ENCODE measurements at places on chromosomes 7 and 10. TPM values are rescaled to one million over a fixed set of nuclear protein-coding genes. Genes with fewer than 3 reads are reported as not detected.
A peak's percentile ranks its signal among the peaks of the same experiment; 100 is the strongest.

DNA sequence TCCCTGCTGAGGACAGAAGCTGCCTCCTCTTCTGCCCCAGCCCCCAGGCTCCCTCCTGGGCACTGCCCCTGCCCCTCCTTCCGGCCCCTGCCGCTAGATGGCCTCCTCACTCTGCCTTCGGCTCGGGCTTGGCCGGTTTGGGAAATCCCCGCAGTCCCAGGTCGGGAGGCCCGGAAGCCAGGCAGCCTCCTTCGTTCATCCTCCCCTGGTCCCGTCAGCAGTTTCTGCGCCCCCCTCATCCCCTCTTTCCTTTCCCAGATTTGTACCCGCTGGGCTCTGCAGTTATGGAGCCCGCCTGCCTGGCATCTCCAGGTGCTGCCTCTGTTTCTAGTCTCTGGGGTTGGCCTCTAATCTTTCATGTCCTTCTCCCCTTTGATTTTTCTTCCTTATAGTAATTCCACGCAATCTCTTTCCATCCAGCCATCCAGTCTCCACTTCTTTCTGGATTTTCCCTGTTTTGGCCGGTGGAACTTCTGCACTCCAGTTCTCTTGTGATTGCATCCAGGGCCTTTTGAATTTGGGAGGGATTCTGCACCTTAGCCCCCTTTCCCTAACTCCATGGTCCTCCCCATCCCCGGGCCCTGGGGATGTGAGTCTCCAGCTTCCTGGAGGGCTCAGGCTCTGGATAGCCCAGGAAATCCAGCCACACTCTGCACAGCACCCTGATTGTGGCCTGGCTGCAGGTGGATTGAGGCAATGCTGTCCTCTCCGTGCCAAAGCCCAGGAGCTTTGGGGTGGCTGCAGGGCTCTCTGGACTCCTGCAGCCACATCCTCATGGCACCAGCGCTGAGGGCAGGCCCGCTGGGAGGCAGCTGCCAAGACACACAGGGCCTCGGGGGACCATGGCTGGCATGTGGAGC is 3.3 kb upstream of the SHH start:
- peak; percentile 25 for DNase-seq

DNA sequence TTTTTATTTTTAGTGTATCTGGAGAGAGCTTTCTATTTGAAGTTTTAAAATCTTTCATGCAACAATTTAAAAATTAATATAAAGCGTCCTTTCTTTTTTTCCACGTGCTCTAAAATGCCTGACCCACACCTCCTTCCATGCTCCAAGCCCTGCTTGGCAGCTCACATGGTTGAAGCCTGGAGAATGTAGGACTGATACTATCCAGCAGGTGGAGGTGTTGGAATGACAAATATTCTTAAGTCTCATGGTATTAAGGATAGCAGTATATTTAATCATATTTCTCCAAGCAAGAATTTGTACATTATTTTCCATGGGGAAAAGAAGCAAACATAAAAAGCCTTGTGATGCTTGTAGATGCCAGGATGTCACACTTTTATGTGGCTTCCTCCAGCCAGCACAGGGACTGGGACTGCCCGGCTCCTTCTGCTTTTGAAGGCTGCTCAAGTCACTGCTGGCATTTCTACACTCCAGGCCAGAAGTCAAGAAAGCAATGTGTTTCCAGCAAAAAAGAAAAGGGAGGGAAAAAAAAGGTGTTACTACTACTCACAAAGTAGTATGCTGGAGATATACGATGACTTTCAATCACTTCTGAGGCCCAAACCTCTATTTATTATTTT is 49.7 kb downstream of the BZW2 start:
- peak; percentile 81 for DNase-seq

DNA sequence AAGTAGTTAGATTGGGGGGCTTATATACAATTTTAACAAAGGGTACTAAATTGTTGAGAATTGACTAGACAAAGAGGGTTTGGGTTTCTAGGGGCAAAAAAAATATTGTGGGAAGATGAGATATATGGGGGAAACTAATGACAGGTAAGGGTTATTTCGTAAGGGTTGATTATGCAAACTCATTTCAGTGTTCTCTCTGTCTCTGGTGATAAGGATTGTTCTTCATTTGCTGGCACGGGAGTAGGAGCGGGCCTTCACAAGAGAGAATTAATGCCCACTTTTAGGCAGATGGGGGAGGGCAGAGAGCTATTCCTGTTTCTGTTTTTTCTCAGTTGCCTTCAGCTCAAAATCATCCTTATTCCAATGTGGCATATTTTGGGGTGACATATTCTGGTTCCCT is 258.4 kb downstream of the EXOC4 start:
- DNase-seq, result no peak

DNA sequence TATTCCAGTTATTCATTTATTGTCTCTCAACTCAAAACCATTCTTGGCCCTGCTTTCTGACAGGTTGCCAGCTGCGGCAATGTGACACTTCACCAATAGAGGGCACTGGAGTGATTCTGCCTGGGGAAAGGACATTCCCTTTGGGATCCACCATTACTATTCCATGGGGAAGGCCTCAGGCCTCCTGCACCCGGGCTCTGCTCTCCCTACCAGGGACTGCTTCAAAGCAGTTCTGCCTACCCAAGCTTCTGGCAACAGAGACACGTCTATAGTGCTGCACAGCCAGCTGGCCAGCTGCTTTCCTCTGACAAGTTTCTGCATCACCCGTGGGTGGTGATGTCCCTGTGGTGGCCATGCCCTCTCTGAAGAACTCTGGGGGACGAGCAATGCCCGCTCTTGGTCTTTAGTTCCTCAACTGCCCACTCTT is 163.8 kb downstream of the ELMO1 start:
- DNase-seq, result no peak

DNA sequence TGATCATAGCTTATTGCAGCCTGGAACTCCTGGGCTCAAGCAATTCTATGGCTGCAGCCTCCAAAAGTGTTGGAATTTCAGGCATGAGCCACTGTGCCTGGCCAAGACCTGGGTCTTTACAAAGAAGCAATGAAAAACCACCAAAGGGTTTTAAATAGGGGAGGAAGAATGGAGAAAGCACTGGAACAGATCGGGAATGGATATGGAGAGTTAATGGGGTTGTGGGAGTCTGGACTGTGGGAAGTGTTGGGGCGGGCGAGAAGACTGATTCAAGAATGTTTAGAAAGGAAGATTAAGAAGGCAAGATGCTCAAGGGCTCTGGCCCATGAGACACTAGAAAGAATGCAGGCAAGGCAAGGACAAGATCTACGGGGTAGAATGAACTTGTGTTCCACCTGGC is 98.5 kb downstream of the CARD11 start:
- no peak for DNase-seq

DNA sequence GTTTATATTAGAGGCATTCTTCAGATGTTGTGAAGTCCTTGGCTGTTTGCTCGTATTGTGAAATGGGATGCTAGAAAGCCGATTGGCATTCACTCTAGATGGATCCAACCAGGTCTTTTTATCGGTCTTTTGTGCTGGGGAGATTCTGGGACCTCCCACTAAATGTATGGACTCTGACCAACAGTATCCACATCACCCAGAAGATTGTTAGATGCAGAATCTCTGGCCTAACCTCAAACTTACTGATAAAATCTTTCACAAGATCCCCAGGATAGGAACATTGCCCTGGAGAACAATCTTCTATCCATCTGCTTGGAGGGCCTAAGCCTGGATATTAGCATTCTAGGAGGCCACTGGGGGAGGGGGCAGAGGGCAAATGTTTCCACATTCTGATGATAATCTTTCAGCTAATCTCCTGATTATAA is 160.9 kb downstream of the PLXDC2 start:
- no peak for DNase-seq

DNA sequence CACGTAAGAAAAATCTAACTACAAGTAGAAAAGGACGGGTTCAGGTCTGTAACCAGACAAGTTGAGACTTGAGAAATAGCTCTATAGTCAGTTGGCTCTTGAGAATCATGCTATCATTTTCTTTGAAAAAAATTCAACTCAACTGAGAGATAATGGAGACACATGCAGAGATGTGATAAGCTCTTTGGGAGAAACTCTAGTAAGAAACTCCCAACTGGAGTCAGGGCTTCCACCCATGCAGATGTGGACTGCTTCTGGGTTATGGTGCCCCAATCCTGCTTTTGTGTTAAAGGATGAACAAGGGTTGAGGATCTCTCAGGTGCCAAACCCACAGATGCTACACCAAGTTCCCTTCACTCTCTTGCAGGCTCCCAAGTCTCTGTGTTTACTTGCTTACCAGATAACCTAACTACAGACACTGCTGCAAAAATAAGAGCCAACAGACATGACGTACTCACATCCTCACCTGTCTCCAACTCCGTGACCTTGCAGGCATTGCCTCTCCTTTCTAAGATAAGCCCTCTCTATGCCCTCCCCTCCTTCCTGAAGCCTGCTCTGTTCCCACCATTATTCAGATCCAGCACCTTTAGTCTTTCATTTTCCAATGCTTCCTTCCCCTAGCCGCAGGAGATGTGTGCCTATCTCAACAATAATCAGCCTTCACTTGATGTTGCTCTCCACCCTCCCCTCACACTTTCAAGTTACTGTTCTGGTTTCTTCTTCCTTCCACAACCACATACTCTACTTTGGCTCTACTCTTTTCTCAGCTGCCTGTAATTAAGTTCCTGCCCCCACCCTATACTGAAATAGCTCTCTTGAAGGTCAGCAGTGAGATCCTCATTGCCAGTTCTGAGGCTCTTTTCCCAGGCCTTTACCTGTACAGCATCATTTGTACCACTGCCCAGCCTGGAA is 130.0 kb downstream of the ICA1 start:
- DNase-seq, result no peak

GRCh38 chr7:12303495-12303894 is 92.4 kb downstream of the TMEM106B start:
- peak; percentile 74 for DNase-seq

GRCh38 chr7:30954914-30955313 is 8.8 kb upstream of the GHRHR start:
- DNase-seq, result no peak

DNA sequence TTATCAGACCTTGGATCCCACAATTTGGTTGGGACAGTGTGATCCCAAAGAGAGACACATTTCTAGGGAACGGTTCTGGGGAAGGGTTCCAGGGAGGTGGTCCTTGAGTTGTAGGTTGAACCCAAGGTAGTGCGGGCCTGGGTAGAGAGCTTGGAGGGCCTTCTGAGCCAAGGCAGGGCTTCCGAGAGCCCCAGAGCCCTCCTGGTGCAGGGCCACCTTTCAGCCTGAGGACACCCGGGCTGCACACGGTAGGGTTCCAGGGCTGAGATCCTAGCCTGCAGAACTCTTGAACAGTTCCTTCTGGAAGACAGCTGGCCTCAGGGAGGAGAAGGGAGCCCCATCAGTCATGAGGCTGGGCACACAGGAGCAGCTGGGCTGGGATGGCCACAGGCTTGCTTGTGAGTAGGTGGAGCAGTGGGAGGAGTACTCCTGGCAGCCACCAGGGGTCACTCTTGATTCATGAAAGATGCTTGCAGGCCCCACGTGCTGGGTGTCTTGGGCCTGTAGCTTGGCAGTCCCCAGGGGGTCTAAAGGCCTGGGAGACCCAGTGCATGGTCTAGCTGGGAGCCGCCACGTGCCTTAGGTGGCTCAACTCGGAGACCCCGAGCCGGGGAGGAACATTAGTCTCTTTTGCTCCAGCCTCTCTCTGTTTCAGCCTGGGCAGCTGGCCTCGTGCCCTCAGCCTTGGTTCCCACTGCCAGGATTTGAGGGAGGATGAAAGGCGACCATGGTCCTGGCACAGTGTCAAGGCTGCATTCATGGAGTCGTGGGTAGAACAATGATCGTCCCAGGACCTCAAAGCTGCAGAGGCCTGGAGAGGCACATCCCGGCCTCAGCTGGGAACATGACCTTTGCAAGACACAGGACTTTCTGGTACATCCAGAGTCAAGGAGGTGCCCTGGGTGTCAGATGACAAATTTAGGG is 381.6 kb downstream of the TYW1 start:
- DNase-seq, result peak; percentile 61

- no peak for DNase-seq
Measured at GRCh38 chr7:44284881-44285541, 40.4 kb downstream of the CAMK2B start.

GRCh38 chr7:114944745-114945625 is 23.1 kb downstream of the MDFIC start:
- DNase-seq, result peak; percentile 97

DNA sequence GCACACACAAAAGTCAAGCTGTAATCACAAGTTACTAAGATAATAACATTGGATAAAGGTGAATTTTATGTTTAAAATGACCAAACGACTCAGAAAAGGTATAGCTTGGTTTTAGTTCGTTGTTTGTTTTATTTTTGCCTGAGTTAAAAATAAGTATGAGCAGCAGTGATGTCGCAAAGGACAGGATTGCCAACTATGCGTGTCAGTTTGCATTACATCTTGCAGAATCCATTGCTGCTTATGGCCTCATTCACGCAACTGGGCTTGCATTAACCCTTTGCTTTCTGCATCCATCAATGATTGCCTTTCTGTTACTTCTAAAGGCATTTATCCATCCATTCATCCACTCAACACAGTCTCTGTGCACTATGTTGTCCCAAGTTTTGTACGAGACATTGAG is 389.6 kb downstream of the DPP6 start:
- no peak for DNase-seq

GRCh38 chr7:36670585-36671431 is 53.5 kb downstream of the AOAH start:
- peak; percentile 78 for DNase-seq

DNA sequence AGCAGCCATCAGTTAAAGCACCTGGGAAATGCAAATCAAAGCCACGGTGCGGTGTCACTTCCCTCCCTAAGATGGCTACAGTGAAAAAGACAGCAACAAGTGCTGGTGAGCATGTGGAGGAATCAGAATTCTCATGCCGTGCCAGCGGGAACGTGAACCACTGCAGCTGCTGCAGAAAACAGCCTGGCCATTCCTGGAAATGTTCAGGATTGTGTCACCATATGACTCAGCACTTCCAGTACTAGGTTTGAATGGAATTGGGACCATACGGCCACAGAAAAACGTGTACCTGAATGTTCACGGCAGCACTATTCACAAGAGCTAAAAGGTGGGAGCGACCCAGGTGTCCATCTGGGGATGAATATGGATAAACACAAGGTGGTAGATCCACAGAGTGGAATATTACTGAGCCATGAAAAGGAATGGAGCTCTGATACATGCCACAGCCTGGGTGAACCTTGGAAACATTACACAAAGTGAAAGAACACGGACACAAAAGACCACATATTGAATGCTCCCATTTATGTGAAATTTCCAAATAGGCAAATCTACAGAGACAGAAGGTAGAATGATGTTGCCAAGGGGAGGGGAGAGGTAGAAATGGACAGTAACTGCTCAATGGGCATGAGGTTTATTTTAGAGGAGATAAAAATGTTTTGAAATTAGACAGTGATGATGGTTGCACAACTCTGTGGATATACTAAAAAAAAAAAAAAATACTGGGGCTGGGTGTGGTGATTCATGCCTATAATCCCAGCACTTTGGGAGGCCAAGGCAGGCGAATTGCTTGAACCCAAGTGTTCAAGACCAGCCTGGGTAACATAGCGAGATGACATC is 61.6 kb downstream of the MICALL2 start:
- DNase-seq, result peak; percentile 46

- DNase-seq, result no peak
Measured at GRCh38 chr10:119997429-119997828, 104.9 kb downstream of the SEC23IP start.

- no peak for DNase-seq
Measured at GRCh38 chr7:26065652-26066051, 86.3 kb upstream of the NFE2L3 start.

Gene PLAU
- 21.6 TPM for total RNA-seq

Gene ANKRD61
- total RNA-seq, result not detected

Gene SPDYE9
- total RNA-seq, result 0.08 TPM

Gene AZGP1
- total RNA-seq, result not detected

Gene CCDC172
- not detected for total RNA-seq

Gene GRM3
- not detected for total RNA-seq

Gene CLRN3
- total RNA-seq, result not detected

Gene AKR1C8
- not detected for total RNA-seq

Gene OLAH
- total RNA-seq, result not detected

Gene ZFYVE27
- total RNA-seq, result 14.1 TPM

Gene MEOX2
- total RNA-seq, result 13.0 TPM

Gene VSTM4
- 4.7 TPM for total RNA-seq

Gene OR2A12
- total RNA-seq, result not detected
